AG04450 (cell line): ENCODE measurements at places on chromosomes 4 and X. TPM values are rescaled to one million over a fixed set of nuclear protein-coding genes. Genes with fewer than 3 reads are reported as not detected.

DNA sequence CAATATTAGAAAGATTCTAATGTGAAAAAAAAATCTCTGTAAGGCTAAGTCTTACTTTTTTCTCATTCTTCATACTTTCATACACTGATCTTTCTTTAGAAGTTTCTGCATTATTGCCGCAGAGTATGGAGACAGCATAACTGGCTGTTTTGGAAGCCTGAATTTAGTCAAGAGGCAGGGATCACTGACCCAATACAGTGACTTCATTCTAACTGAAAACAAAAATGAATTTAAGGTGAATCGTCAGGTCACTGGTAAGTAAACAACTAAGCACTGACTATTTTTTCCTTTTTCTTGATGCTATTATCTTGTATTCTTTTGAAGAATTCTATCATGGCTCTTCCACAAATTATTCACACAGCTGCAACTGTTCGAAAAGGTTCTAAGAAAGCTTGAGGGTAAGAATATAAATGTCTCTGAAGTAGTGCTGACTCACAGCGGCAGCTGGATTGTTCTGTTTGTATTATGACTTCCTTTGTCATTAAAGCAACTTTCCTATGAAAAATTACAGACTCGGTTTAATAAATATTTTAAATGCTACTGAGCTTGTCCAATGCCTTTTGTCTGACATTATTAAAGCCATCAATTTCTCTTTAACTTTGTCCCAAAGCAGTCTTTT lies 609.3 kb downstream of the FSTL5 start:
- peak; percentile 21 for DNase-seq

DNA sequence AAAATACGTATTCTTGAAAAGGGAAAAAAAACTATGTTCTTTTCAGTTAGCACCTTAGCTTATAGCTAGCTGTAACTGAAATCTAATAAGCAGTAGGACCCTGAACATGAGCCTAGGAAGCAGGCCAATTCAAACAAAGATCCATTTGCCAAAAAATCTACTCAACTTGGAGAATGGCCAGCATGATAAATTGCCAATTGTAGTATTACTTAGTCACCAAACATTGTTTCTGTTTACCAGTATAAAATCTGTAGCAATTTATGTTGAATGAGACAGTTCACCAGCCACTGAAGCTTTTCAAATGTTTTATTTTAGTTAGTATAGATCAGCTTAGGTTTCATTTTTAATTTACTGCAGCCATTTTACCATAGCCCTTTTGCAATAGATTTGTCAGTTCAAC lies 323.6 kb upstream of the DIPK2B start:
- peak; percentile 20 for DNase-seq

- no peak for DNase-seq
Measured at GRCh38 chr4:109029987-109030386, 267.1 kb upstream of the ETNPPL start.

GRCh38 chr4:129146639-129147038 lies 50.7 kb downstream of the C4orf33 start:
- DNase-seq = no peak

- no peak for DNase-seq
Measured at GRCh38 chr4:188492886-188493285, 353.6 kb downstream of the TRIML1 start.

GRCh38 chr4:40421839-40422708 lies 86.9 kb downstream of the CHRNA9 start:
- no peak for DNase-seq

- no peak for DNase-seq
Measured at GRCh38 chr4:7757501-7758471, 181.9 kb downstream of the AFAP1 start.

DNA sequence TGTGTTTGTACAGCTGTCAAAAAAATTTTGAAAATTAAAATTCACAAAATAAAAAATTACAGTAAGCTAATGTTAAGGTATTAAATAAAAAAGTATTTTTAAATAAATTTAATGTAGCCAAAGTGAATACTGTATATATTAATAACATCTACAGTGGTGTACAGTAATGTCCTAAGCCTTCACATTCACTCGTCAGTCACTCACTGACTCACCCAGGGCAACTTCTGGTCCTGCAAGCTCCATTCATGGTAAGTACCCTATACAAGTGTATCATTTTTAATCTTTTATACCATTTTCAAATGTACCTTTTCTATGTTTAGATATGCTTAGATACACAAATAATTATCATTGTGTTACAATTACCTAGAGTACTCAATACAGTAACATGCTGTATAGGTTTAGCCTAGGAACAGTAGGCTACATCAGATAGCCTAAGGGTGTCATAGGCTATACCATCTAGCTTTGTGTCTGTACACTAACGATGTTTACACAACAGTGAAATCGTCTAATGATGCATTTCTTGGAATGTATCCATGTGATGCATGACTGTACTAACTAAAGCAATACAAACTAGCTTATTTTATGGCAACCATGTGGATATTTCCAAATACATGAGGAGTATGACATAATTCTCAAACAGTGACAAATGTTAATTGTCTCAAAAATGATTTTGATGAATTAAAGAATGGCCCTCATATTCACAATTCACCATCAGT lies 13.7 kb downstream of the DDX60 start:
- DNase-seq = no peak

DNA sequence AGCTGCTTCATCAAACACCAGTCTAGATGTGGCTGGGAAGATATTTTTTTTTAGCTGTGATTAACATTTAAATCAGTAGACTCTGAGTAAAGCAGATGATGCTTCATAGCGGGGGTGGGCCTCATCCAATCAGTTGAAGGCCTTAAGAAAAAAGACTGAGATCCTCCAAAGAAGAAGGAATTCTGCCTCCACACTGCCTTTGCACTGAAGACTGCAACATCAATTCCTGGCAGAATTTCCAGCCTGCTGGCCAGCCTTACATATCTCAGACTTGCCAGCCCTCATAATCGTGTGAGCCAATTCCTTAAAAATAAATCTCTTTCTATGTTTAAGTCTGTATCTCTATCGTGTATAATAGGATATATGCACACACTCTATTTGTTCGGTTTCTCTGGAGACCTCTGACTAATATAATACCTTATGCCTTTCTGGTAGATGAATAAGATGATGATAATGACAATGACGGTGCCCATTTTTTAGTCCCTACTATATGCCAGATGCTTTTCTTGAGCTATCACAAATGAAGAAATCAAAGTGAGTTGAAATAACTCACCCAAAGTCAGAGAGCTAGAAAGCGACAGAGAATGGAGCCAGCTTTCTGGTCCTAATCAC lies 66.1 kb upstream of the SOD3 start:
- DNase-seq = no peak

DNA sequence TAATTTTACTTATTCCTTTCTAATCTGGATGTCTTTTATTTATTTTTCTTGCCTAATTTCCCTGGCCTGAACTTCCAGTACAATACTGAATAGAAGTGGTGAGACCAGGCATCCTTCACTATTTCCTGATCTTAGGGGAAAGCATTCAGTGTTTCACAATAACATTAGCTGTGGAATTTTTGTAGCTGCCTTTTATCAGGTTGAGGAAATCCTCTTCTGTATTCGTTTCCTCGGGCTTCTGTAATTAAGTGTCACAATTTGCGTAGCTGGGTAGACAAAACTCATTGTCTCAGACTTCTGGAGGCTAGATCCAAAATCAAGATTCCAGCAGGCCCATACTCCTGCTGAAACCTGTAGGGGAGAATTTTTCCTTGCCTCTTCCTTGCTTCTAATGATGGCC lies 598.4 kb upstream of the FTHL17 start:
- no peak for DNase-seq

- DNase-seq = no peak
Measured at GRCh38 chr4:14184265-14184664, 556.7 kb upstream of the BOD1L1 start.

GRCh38 chr4:38382520-38382919 lies 281.5 kb upstream of the KLF3 start:
- no peak for DNase-seq

DNA sequence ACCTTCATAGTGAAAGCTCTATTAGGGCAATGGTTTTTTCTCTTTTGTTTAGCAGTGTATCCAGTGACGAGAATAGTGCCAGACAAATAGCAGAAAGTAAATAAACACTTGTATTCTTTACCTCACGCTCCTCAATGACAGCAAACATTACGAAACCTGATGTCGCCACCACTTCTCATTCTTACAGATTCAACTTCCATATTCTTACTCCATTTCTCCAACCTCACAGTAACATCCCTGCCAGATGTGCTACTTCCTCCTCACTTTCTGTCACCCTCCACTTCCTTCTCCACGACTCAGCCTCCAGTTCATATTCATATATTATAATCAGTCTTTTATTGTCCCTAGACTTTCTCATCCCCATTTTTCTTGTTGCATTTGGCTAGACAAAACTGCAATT lies 1956.2 kb upstream of the AGA start:
- no peak for DNase-seq

- DNase-seq = no peak
Measured at GRCh38 chr4:839675-840443, 13.9 kb upstream of the CPLX1 start.

GRCh38 chr4:41358647-41359421 lies 102.1 kb downstream of the UCHL1 start:
- DNase-seq = no peak

DNA sequence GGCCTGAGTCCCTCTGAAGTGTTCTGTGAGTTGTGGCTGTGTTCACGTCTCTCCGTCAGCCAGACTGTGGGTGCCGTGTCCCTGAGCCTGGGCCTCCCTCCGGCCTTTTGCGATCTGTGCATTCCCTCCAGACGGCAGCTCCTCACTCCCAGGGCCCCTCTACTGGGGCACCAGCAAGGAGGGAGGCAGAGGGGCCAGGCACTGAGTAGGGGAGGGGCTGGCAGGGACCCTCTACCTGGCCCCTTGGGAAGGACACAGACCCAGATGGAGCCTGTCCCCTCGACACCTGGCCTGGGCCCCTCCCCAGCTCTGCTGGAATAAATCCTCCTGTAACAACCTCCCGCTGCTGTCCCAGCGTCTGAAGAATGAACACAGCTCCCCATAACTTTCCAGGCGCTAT lies 110.0 kb upstream of the NKX1-1 start:
- no peak for DNase-seq

DNA sequence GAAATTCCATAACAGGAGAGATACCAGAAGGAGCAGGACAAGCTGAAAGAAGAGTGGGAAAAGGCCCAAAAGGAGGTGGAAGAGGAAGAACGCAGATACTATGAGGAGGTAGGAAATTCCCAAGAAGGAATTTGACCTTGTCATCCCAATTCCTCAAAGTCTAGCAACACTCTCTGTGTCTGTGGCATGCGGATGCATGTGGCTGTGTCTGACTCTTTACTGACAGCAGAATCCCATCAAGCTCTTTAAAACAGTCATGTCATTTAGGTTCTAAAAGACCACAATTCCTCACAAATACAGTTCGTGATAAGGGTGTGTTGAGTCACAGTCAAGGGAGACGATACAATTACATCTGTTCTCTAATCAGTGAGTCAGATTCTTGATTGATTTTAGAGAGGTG lies 68.5 kb downstream of the PHOX2B start:
- no peak for DNase-seq

DNA sequence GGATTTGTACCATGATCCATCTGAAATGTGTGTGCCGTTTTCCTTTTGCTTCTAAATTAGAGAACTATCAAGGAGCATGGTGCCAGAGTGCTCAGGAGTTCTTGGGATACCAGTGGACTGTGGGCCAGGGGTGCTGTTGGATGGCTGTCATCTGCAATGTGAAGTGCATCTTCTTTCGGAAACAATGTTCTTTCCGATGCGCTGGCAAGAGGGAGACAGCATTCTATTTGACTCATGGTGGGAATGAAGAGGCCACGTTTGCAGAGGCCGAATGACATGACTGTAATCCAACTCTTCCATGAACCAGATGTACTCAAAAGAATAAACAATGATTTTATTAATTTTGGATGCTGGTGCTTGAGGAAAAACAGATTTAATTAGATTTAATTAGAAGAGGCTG lies 45.5 kb downstream of the SORCS2 start:
- DNase-seq = no peak

GRCh38 chrX:150736475-150736874 lies 43.3 kb downstream of the MTMR1 start:
- DNase-seq = no peak

GRCh38 chrX:40871385-40872082 lies 136.2 kb upstream of the MED14 start:
- no peak for DNase-seq

DNA sequence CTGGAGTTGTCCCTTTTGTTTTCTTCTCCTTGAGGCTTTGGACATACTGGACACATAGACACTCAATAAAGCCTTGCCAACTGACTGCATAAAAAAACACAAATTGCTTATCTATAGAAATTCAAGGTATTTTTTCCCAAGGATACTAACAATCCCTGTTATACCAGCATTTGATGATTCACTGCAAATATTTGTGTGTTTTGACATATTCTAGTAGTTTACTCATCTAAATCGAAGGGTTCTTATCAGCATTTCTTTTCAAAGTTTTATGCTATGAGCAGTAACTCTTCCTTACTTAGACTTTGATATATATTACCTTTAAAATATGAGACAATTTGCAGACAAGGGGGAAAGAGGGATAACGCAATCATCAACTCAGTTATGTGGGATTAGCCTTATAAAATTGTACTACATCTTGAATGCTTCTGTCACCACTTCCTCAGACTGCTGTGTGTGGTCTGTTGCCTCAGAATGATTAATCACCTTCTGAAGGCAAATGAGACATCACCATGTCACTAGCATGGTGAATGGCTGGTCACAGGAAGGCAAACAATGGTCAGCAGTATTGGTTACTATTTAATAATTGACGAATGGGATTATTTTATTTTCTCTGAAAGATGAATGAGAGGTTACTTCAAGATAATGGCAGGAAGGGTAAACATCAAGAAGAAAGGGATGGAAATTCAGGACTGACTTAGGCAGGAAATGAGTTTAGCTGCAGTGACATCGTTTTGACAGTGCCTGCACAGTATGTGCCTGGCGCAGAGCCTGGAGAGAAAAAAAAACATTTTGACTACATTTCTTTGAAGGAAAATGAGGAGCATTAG lies 544.3 kb upstream of the CNKSR2 start:
- DNase-seq = no peak

- DNase-seq = no peak
Measured at GRCh38 chr4:182765987-182766856, 151.0 kb downstream of the DCTD start.

- no peak for DNase-seq
Measured at GRCh38 chr4:144948009-144948408, 150.0 kb downstream of the ANAPC10 start.

DNA sequence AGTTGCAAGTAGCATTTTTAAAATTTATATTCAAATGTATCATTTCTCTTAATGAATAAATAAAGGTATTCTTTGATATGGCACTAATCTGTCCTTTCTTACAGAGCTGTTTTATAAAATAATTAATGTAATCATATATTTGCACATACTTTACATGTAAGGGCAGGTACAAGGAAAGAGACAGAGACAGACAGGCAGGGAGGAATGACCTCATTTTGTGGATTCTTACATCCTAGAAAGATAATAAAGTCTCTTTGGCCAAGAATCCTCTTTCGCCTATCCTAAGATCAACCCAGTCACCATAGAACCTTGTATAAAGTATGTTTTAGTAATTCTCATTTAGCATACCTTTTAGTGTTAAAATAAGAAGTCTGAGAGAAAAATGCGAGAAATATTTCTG lies 98.5 kb upstream of the CTSO start:
- DNase-seq = no peak

- no peak for DNase-seq
Measured at GRCh38 chrX:53695946-53696549, 9.5 kb upstream of the HUWE1 start.

CFI gene
- polyA plus RNA-seq = 0.46 and 0.53 TPM in 2 replicates

BEX3 gene
- 644 and 772 TPM in 2 replicates for polyA plus RNA-seq

SSX2 gene
- polyA plus RNA-seq = not detected in 2 replicates

BCORL1 gene
- 1.0 and 1.7 TPM in 2 replicates for polyA plus RNA-seq
